ENCODE measurements at places on chromosomes 13 and 19.
A peak's percentile ranks its signal among the peaks of the same experiment; 100 is the strongest.

DNA sequence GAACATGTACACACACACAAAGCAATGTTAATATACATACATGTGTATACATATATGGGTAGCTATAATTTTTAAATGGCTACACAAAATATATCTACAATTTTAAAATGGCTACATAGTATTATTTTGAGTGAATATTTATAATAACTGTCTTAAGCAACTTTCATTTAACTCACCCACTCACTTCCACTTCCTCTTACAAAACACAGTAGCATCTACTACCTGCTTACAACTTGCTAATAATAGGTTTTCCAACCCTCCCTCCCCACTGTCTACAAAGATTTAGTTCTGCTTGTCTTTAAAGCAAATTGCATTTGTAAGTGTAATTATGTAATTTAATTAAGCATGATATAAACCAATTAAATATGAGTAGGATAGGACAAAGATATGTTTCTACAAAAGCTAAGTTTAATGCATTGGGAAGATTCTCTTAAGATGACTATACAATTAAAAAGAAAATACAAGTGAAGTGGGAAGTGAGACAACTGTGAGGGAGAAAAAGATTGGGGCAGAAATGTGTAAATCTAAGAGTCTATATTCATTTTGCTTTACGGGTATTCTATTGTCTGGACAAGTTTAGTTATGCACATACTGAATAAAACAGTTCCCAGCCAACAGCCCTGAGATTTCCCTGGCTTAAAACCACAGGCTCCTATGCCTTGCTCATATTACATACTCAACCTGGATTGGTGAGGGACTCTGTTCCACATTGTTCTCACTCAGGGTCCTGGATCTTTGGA lies 583.1 kb downstream of the EFNB2 start:
- no peak for DNase-seq

DNA sequence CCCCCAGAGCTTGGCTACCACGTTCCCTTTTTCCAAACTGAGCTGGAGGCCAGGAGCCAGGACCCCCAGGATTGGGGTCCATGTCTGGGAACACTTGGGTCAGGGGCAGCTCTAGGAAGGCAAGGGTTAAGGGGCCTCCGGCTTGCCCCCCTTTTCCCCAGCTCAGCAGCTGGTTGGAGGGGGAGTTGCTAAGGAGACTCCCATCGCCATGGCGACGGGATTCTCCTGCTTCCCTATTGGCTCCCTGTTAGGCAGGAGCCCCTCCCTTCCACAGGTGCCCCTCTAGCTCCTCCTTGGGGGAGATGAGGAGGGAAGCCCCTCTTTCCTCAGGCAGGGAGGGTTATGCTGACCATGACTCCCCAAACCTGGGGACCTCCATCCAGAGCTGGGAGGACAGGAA lies 33.9 kb downstream of the PDE4A start:
- DNase-seq, result no peak

DNA sequence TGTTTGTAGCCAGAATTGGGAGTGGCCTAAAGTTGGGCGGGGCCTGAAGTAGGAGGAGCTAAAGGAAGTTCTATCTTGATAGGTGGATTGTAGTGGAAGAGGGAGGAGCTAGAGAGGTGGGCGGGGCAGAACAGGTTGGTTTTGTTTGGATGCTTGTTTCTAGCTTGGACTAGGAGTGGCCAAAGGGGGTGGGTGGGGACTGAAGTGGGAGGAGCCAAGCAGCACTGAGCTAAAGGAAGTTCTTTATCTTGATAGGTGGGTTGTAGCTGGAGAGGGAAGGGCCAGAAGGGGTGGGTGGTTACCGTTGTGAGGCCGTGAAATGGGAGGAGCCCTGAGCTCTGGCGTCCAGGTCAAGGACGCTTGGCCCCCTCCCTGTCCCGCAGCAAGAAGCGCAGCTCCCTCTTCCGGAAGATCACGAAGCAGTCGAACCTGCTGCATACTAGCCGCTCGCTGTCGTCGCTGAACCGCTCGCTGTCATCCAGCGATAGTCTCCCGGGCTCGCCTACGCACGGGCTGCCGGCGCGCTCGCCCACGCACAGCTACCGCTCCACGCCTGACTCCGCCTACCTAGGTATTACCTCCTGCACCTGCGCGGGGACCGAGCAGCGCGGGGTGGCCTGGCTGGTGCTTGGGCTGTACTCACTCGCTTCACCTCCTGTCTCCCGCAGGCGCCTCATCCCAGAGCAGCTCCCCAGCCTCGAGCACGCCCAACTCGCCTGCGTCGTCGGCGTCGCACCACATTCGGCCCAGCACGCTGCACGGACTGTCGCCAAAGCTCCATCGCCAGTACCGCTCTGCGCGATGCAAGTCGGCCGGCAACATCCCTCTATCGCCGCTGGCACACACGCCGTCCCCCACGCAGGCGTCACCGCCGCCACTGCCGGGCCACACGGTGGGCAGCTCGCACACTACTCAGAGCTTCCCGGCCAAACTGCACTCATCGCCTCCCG lies 8.0 kb downstream of the DNASE2 start:
- peak; percentile 85 for DNase-seq

DNA sequence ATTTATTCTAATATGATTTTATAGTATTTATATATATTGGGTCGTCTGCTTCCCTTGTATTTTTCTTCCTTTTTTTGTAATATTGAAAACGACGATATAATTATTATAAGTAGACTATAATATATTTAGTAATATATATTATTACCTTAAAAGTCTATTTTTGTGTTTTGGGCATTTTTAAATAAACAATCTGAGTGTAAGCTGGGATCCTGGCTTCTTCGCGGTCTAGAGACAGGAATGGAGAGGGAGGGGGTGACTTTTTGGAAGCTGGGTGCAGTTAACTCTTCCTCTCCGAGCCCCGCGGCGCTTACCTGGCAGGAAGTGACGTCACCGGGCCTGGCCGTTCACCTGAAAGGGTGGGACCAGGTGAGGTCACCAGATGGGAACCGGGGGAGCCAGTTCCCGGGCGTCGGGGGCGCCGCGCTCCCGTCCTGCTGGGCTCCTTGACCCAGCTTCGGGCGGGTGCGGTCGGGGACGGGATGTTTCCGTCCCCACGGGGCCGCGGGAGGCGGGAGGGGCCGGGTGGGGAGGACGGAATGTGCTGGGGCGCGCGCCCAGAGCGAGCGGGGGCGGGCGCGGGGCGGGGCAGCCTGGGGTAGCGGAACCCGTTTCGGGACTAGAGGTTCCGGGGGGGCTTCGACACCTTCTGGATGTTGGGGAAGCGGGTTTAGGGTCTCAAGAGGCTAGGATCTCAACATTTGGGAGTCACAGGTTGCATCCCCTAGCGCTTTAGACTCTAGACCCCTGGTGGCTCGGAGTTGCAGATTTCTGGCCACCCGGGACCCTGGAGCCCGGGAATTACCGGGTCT lies 2.8 kb downstream of the ZFP36 start:
- peak; percentile 89 for DNase-seq

DNA sequence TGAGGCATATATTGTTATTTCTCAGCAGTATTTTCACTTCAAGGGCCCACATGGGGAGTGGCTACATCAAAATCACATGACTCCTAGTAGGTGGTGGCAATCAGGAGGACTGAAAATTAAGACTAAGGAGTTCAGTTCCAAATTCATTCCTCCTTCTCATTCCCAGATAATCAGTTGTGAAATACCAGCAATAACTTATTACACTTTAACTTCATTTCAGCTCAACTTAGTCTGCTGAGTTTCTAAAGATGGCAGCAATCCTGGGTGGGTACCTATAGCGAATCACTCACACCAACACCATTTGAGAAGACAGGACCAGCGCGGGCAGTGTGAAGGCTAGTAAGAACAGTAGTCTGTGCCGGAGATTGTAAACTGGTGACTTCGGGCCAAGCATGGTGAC lies 63.9 kb upstream of the SLC10A2 start:
- no peak for DNase-seq

GRCh38 chr19:43774103-43774939 lies 6.5 kb downstream of the KCNN4 start:
- no peak for DNase-seq

DNA sequence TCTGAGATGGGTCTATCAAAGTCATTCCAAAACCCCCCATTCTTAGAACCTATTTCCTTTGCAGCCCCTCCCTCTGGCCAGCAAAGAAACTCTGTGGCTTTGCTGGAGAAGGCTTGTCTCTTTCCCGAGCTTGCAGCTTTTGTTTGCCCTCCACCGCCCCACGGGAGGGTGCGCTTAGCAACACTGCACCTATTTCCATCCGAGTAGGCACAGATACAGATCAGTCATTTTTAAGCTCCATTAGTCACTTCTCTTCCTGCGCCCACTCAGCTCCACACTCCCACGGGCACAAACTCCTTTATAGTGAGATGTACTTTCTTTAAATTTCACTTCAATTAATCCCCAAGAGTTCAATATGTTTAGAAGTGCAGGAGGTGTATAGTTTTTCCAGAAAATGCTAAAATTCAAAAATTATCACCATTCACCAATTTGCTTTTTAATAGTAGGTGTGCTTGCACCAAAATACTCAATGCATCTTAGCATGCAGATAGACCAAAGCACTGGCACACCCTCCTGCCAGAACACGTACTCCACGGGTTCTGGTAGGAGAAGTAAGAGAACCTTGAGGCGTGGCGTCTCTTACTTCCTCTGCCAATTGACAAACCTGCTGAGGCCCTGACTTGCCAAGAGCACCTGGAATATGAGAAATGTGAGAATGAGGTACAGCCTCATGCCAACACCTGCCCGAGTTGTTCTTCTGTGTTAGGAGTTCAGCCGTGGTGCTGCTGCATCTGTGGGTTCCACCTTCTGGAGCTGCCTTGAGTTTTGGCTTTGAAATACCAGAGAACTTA lies 183.7 kb downstream of the TEX29 start:
- DNase-seq, result no peak

- peak; percentile 65 for DNase-seq
These were observed 124.5 kb downstream of the AKAP11 start for GRCh38 chr13:42396501-42396900.

DNA sequence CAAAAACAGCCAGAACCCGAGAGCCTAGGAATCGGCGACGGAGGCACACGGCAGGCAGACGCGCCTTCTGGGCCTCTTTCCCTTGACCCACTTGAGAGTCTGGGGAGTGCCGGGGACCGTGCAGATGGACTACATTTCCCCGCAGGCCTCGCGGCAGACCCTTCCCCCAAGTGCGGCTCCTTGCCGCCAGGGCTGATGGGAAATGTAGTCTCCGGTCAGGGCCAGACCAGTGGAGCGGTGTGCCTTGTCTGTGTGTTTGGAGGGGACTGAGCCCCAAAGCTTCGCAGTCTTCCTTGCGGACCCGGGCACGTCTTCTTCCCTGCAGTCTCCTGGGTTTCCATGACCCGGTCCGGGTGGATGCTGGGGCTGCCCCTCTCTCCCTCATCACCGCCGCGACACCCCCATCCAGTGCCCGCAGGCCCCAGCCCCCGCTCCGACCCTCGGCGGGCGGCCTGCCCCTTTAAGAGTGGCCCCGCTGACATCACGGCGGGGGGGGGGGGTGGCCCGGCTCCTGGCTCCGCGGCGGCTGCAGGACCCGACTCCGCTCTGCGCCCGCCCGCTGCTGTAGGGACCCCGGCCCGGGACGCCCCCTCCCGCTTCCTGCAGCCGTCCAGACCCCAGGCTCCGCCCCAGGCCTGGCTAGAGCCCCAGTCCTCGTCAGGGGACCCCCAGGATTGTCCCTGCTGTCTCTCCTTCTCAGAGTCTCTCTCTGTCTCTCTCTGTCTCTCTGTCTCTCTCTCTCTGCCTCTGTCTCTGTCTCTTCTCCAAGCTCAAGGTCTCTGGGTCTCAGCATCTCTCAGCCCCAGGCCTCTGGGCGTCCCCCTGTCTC lies 758 bp upstream of the CACNG7 start:
- peak; percentile 62 for DNase-seq

- DNase-seq, result no peak
These were observed 1.7 kb upstream of the SLITRK5 start for GRCh38 chr13:87669379-87669978.

- peak; percentile 47 for DNase-seq
These were observed 494 bp downstream of the NCLN start for GRCh38 chr19:3186160-3186688.

DNA sequence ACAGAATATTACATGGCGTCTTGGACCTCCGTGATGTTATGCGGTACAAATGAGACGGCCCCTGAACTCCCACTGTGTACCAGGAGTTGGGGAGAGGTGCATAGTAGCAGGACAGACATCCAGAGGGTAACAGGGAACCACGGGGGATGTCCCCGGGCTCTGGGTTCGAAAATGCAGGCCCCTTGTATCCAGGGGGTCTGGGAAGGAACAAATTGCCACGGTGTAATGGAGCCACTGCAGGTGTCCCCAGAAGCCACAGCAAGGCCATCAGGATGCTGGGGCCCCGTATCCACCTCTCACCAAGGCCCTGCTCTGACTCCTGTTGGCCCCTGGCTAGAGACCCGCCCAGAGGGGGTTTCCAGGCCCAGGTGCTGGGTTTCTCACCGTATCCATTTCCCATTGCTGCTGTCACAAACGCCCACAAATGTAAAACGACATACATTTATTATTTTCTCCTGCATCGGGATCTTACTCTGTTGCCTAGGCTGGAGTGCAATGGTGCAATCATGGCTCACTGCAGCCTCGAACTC lies 77.8 kb downstream of the INSR start:
- no peak for DNase-seq

DNA sequence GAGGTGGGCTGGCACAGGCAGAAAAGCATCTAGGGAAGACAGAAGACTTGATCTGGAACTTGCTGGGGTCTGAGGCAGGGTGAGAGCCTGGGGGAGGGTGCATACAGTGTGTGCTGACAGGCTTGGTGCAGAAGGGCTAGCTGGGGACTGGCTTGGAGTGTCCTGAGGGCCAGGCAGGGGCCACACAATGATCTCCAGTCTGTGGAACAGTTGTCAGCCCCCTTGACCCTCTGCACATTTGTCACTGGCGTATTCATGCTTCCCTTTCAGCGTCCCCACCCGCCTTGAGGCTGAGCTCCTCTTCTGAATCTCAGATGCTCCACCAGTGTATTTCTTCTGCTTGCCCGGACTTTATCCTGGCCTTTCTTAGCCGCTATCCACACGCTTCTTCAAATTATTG lies 2.8 kb upstream of the MICU2 start:
- DNase-seq, result no peak

- no peak for DNase-seq
These were observed 5.2 kb downstream of the ITPKC start for GRCh38 chr19:40721936-40722661.

DNA sequence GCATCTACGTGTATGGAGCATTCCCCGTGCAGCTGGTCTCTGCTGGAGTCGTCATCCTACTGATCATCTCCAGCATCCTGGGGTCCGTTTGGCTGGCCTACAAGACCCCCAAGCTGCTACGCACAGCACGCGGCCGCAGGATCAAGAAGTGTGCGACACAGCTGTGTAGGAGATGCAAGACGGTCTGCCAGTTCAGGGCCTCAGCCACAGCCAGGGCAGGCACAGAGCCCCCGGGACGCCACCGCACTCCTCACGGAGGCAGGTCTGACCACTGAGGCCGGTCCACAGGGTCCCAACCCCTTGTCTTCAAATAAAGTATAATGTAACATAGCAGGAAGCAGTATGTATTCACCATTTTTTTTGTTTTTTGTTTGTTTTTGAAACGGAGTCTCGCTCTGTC lies 6.1 kb downstream of the PRR22 start:
- no peak for DNase-seq

GRCh38 chr19:50649433-50650391 lies at the start of gene C19orf81:
Gene C19orf81, plus strand, starts transcription at chr19:50649445. Its CDS starts 0 bp downstream, at chr19:50649445.
- no peak for DNase-seq
